ENCODE measurements at places on chromosomes 1 and 21.

DNA sequence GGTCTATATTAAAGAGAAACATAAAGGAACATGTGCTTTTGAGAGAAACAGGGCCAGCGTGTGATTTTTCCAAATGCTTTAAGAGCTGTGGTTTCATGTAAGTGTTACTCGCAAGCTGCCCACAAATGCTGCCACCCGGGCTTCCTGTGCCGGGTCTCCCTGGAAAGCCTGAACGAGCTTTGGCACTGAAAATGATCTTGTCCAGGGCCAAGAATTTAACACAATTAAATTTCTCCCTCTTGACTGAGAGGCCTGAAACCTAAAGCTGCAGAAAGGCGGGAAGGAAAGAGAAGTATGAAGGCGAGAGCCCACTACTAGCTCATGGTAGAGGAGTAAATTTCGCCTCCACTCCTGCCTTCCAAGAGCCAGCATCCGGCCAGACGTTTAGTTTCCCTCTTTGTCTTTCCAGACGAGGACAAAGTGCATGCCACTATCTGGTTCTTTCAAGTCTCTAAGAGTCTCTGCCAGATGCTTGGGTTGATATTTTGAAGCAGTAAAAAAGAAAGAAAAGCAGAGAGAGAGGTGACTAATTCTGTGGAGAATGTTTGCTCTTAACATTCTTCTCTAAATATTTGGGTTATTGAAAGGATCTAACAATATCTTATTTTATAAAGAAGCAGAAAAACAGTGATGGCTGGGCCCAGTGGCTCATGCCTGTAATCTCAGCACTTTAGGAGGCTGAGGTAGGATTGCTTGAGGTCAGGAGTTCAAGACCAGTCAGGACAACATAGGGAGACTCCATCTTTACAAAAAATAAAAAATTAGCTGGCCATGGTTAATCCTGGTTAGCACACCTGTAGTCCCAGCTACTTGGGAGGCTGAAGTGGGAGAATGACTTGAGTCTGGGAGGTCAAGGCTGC lies 100.0 kb upstream of the HNRNPU start:
- DNase-seq = no peak

- no peak for DNase-seq
Measured at GRCh38 chr1:58785442-58786058, 1.7 kb upstream of the JUN start.

GRCh38 chr1:213457186-213457585 lies 406.1 kb downstream of the RPS6KC1 start:
- no peak for DNase-seq

GRCh38 chr1:119366424-119366823 lies 2.2 kb upstream of the HAO2 start:
- DNase-seq = no peak

GRCh38 chr1:211752951-211753486 lies 77.5 kb downstream of the LPGAT1 start:
- DNase-seq = no peak

- no peak for DNase-seq
Measured at GRCh38 chr1:51982161-51982560, 8.3 kb downstream of the RAB3B start.

DNA sequence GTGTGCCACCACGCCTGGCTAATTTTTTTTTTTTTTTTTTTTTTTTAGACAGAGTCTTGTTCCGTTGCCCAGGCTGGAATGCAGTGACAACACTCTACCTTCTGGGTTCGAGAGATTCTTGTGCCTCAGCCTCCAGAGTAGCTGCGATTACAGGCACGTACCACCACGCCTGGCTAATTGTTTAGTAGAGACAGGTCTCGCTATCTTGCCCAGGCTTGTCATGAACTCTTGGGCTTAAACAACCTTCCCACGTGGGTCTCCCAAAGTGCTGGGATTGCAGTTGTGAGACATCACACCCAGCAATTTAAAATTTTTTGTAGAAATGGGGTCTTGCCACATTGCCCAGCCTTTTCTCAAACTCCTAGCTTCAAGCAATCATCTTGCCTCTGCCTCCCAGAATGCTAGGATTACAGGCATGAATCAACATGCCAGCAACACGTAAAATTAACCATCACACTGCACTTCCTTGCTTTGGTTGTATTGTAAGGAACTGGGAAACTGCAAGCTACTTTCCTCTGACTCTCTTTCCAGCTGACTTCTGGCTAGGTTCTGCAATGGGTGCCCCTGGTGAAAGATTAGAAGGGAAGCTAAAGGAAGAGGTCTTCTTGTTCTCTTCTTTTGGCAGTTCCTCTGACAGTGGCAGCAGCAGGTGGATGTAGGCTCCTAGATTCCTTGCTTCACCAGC lies 13.9 kb upstream of the IL6R start:
- no peak for DNase-seq

DNA sequence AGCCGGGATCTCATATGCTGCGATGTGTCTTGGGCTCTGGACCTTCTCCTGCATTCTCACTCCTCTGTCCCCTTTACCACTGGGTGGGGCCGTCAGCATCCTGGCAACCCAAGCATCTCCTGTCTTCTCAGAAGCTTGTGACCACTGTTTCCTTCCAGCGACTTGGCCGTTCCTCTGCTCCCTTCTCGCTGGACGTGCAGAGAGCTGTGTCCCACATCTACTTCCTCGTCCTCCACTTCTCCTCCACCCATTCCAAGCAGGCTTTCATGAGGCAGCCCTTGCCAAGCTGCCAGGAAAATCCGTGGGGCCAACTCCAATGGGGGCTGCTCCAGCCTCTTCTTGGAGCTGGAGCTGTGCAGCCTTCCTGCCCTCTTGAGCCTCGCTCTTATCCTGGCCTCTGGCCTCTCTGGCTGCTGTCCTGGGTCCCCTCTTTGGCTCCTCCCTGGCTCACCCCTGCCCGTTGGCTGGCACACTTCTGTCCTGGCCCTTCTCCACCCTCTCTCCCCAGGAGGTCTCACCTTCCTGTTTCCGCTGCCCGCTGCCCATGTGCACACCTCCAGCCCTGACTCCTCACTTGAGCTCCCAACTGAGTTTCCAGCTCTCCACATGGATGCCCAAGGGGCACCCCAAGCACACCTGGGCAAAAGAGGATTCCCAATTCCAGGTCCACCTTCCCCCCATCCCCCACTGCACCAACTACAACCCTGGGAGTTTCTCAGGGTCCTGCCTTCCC lies 8.7 kb downstream of the FAM131C start:
- DNase-seq = no peak

DNA sequence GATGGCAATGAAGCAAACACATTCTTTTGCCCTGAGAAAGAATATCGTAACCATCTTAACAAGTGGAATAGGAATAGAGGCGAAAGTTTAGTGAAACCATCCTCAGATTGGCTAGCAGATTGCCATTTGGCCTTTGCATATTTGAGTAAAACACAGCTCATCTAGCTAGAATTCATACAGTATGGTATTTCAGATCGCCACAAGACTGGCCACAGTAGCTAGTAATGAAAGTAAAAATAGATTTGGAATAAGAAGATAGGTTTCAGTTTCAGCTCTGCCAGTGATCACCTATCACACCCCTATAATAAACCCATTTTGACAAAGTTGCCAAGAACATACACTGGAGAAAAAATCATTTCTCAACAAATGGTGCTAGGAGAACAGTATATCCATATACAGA lies 294.9 kb downstream of the LRRIQ3 start:
- DNase-seq = no peak

DNA sequence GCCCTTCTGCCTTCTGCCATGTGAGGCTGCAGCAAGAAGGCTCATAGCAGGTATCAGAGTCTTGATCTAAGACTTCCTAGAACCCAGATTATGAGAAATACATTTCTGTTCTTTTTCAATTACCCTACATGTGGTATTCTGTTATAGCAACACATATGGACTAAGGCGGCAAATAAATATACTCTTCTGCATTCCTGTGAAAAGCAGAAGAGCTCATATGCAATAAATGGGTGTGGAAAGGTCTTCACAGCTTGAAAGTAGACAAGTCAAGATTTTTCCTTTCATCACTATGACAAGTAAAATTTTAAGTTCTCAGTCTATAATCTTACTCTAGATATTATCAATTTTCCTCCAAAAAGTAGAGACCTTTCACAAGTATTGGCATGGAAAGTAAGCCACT lies 36.6 kb downstream of the TNFSF18 start:
- DNase-seq = no peak

GRCh38 chr1:65425006-65425405 lies 4.5 kb downstream of the LEPR start:
- no peak for DNase-seq

GRCh38 chr1:7567376-7567775 lies 203.7 kb upstream of the VAMP3 start:
- no peak for DNase-seq

GRCh38 chr1:159185121-159185520 lies 13.7 kb downstream of the CADM3 start:
- DNase-seq = no peak

DNA sequence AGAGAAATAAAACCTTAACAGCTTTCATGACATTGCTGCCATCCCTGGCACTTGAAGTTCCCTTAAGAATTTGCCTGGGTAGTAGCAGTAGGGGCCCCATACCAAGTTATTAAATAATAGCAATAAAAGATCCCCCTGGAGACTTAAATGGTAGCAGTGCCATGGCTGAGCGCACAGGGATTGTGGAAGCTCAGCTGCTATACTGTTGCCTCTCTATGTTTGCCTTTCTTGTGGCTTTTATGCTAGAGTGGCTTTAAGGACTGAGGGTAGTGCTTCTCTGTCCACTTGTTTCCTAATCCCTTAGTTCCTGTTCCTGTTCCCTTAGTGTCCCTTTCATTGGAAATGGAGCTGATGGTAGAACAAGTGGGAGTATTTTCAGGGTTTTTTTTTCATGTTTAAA lies 42.1 kb downstream of the NCF2 start:
- no peak for DNase-seq

DNA sequence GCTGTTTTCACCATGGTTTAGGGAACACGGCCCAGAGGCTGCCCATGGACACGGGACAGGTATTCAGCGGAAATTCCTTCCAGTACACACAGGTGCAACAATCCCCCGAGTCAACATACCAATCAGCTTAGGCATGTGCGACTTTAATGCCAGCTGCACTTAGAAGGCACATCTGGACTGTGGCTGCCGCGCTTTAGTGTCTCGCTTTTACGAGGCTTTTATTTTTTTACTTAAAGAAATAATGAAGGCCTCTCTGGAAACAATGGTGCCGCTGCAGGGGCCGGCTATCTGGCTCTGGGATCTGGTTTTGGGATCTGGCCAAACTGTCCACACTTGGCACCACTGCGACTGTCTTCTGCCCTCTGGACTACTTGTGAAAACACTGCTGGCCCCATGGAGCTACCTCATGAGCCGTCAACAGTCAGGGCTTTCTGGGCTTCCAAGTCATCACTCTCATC lies 55.5 kb downstream of the SLC66A1 start:
- no peak for DNase-seq

DNA sequence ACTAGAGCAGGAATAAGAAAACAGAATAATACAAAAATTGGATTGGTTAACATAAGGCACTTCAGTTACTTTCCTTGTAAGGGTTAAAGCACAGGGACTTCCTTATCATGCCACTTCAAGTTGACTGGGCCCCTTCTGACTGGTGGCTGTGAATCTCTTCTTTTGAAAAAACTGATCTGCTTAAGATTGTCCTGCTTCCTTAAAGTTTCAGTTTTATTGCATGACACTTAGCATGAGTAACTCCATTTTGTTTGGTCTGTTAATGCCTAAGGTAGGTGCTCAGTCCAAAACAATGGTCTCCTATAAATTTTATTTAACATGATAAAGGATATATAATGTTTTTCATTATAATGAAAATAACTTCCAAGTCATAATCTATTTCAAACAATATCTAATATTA lies 37.6 kb downstream of the UBE2U start:
- DNase-seq = no peak

DNA sequence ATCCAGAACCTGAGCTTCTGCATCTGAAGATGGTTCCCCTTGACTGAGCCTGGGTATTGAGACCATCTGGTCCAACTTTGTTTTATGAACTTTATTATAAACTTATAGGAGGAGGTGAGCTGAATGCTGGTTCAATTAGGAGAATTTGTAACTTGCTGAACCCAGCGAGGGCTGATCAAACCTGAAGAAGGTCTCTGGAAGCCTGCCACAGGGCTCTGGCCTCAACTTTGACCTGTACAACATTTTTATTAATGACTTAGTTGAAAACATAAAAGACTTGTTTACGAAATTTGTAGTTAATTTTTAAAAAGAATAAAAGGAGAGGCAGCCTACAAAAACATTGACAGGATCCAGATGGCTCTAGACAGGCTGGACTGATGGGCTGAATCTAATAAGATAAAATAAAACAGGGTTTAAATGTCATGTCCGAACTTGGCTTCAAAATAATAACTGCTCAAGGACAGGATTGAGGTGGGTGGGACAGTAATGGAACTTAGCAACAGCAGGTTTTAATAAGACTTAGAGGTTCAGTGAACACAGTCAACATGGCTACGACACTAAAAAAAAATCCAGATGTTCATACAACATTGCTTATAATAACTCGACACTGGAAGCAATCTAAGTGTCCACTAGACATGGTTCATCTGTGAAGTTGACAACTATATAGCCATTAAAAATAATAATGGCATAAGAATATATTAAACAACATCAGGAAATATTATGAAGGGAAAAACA lies 53.4 kb upstream of the GJB5 start:
- no peak for DNase-seq

GRCh38 chr1:113792471-113792870 lies 19.8 kb downstream of the RSBN1 start:
- DNase-seq = no peak

- no peak for DNase-seq
Measured at GRCh38 chr1:155083865-155084721, 5.5 kb downstream of the EFNA3 start.

- no peak for DNase-seq
Measured at GRCh38 chr1:74193908-74194307, 4.1 kb downstream of the LRRIQ3 start.

- DNase-seq = no peak
Measured at GRCh38 chr21:14773777-14774345, 227.7 kb upstream of the SAMSN1 start.

GRCh38 chr21:26759731-26760130 lies 85.5 kb downstream of the ADAMTS1 start:
- DNase-seq = no peak

DNA sequence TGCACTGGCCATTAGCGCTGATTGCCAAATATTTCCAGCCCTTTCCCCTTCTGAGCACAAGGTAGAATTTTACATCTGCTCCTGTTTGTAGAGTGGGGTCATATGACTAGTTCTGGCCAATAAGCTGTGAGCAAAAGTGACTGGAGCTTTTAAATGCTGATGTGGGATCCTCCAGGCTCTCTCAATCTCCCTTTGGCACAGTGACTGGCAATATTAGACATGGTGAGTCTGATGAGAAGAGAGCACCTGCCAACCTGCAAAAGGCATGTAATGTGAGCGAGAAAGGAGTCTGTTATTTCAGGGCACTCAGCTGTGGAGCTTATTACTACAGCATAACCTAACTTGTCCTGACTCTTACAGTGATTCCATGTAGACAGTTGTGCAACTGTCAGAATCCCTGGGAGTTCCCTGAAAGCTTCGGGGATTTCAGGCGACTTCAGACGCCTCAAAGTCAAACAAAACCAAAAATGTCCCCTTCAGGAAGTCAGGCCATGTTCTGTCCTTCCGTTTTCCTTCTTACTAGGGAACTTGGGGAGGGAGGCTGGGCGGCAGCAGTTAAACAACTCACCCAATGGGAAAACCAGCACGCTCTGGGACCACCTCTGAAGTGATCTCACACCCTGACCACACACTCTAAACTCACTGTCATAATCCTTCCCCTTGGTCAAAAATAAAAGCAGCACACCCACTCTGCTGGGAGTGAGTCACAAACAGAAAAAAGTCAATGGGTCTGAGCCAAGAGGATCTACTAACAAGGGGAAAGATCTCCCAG lies 3.6 kb upstream of the RASSF5 start:
- no peak for DNase-seq

All from stimulated activated CD8-positive, alpha-beta memory T cell treated with anti-CD3 and anti-CD28 coated beads, Interleukin-7, amount 100 ng/mL, for 1 hour (primary cell).